NCI-H1694 (cell line): ENCODE measurements at places on chromosomes 7 and 10.

- DNase-seq: no peak
These were observed 6.7 kb downstream of the CPEB3 start for GRCh38 chr10:92284112-92284704.

DNA sequence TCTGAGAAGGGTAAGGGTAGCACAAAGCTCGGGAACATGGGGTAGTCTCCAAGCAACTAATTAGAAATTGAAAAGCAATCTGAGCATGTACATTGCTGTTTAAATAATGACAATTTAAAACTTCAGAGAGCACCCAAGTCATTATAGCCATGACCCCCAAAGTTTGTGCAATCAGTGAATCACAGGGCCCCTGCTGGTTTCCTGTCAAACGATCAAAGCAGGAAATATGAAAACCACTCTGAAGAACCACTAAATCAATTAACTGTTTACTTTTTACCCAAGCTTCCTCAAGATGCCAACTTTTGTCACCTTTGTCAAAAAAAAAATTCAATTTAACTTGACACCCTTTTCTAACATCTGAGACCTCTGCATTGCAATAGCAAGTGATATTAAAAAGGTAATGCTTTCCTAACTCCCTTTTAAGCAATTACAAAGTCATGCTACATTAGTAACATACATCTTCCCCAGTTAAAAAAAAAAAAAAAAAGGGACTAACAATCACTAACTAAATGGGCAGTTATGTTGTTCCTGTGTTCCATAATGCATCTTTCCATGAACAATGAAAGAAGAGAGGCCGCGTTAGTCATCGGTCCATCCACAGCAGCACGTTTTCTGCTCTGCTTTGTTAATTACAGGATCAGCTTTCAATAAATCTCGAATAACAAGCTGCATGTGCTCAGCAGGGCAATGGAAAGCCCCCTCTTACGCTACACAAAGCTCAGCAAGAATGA lies 80.6 kb downstream of the ETV1 start:
- DNase-seq: no peak

DNA sequence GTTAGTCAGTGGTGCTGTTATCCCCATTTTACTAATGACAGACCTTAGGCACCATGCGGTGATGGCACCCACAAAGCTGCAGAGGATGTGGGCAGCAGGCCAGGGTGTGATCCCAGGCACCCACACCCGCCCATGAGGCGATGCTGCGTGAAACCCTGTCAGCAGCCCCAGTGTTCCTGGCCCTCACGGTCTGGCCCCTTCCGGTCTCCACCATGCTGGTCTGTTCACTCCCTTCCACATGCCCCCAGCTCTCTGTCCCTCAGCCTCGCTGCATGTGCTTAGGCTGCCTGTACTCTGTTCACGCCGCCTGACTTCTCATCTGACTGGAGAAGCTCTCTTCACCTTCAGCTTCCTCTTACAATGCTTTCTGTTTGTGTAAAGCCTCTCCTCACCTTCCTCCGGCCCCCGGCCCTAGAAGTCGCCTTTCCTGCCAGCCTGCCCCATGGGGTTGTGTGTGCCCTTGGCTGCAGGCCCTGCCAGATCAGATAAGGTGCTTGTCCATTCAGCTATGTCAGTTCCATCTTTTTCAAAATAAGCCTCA lies 17.6 kb upstream of the ORAI2 start:
- DNase-seq: no peak

DNA sequence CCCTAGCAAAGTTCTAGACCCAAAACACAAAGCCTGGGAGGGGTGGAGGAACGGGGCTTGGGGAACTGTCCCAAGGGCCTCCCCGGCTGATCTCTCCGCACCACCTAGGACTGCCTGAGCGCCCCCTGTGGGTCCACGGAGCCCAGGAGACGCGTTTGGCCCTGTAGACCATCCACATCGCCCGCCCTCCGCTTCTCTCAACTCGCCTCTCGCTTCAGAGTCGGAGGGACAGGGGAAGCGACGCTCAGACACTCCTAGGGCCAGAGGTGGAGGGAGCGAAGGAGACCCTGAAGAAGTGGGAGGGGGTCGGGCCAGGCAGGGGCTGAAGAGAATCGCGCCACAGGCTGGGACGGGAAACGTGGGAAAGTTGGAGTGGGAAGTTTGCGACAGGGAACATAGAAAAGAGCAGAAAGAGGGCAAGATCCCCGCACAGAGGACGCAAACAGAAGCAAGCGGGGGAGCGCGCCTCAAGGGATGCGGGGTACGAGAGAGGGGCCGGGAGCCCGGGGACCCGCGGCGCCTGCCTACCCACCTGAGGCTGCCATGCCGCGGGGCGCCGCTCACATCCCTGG lies 378 bp downstream of the PIK3AP1 start:
- no peak for DNase-seq

DNA sequence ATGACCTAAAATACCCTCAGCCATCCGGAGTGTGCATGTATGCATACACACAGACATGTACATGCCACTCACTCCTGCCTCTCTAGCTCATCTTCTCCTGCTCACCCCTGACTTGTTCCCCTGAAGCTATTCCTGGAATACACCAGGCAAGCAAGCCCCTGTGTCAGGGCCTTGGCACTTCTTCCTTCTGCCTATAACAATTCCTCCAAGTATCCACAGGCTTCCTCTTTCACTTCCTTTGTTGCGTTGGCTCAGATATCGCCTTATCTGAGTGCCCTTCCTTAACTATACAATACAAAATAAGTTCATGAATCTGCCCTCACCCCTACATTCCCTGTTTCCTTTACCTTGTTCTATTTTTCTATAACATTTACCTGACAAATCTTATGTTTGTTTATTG lies 88.8 kb downstream of the NOD1 start:
- DNase-seq: no peak

DNA sequence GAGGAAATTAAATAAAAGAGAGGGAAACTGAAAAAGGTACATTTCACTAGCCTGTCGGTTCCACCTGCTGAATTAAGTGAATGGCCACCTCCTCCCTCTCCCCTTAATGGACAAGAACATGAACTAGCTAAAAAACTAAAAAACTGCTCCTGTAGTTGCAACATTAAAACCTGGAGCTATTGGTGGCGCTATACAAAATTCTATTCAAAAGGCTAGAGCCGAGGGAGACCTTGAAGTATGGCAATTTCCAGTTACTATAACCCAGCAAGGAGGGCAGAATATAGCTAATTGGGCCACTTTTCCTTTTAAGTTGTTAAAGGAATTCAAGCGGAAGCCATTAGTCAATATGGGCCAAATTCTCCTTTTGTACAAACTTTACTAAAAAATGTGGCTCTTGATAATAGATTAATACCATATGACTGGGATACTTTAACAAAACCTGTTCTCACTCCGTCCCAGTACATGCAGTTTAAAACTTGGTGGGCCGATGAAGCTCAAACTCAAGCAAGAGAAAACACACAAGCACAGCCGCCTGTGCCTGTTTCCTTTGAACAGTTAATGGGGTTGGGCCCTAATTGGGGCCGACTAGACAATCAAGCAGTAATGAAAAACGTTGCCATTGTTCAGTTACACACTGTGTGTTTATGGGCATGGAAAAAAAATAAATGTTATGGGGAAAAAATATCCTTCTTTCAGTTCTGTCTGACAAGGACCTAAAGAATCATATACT lies 6.5 kb upstream of the CHST3 start:
- DNase-seq: no peak

GRCh38 chr7:120793213-120793936 lies 64.6 kb downstream of the TSPAN12 start:
- DNase-seq: no peak

DNA sequence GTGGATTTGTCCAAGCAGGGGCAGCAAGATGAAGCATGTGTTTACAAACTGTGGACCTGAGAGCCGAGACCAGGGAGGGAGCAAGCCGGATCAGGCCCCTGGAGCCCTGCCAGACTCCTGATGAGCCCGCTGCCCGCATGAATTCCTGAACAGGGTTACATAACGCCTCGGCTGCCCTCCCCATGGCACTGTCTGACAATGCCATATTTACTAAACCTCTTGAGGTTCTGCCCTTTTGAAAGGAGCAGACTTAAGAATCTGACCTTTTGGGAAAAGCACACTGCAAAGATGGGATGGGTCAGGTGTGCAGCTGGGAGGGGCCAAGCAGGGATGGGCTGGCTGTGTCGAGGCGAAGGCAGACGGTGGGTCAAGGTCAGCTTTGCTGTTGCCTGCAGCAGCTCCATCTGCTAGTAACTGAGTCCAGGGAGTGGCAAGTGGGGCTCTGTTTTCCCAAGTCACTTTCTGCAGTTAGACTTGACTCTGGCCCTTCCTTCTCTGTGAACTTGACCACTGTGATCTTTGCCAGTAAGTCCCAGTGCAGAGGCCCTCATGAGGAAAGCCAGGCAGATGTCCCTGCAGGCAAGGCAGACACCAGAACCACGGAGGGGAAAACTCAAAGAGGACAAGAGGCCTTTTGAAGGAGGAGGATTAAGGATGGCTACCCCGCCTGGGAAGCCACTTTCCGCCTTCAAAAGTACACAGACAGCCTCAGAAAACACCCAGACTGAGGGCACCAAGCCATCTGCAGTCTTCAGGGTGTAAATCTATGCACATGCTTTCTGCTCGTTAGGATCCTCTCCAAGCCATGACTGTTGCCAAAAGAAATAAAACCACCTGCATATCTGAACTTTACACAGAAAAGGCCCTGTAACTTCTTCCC lies 175.8 kb downstream of the TNS3 start:
- DNase-seq: no peak

- no peak for DNase-seq
These were observed 385.7 kb upstream of the NRP1 start for GRCh38 chr10:33720161-33720560.

GRCh38 chr7:109898-110556 lies 82.3 kb upstream of the FAM20C start:
- DNase-seq: no peak

DNA sequence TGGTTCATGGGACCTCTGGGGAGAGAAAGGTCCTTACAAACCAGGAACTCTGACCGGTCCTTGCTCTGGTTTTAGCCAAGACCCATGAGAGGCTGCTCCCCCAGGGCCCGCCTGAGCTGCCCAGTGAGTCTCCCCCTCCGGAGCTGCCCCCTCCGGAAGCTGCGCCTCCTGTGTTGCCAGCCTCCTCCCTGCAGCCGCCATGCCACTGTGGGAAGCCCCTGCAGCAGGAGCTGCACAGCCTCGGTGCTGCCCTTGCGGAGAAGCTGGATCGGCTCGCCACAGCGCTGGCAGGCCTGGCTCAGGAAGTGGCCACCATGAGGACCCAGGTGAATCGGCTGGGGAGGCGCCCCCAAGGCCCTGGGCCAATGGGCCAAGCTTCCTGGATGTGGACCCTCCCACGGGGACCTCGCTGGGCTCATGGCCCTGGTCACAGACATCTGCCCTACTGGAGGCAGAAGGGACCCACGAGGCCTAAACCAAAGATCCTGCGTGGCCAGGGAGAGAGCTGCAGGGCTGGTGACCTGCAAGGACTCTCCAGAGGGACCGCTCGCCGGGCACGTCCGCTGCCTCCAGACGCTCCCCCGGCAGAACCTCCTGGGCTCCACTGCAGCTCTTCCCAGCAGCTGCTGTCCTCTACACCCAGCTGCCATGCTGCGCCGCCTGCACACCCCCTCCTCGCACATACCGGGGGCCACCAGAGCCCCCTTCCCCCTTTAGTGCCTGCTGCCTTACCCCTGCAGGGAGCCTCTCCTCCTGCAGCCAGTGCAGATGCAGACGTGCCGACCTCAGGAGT lies 40.1 kb downstream of the ZNF467 start:
- no peak for DNase-seq

DNA sequence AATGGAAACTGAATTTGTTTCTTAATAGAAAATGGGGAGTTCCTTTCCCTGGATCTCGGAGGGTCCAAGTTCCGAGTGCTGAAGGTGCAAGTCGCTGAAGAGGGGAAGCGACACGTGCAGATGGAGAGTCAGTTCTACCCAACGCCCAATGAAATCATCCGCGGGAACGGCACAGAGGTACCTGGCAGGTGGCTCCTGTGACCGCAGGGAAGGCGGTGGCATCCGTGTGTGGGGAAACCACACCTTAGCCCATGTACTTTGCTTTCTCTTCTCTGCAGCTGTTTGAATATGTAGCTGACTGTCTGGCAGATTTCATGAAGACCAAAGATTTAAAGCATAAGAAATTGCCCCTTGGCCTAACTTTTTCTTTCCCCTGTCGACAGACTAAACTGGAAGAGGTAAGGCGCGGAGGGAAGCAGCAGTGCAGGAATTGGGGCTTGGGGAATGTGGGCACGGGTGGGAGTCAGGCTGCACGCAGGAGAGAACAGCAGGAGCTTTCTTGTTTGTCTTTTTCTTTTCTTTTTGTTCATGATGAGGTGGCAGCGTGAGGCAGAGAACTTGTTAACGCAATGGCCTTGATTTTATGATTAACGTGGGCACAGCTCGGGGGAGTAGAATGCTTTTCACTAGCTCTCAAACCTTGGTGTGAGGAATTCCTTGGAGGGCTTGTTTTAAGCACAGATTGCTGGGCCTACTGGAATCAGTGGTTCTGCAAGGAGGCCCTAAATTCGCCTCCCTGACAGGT lies 12.8 kb downstream of the HKDC1 start:
- no peak for DNase-seq

- DNase-seq: no peak
These were observed 30.5 kb downstream of the KAT6B start for GRCh38 chr10:74856940-74857339.

GRCh38 chr7:13047061-13047460 lies 359.6 kb downstream of the ARL4A start:
- no peak for DNase-seq

DNA sequence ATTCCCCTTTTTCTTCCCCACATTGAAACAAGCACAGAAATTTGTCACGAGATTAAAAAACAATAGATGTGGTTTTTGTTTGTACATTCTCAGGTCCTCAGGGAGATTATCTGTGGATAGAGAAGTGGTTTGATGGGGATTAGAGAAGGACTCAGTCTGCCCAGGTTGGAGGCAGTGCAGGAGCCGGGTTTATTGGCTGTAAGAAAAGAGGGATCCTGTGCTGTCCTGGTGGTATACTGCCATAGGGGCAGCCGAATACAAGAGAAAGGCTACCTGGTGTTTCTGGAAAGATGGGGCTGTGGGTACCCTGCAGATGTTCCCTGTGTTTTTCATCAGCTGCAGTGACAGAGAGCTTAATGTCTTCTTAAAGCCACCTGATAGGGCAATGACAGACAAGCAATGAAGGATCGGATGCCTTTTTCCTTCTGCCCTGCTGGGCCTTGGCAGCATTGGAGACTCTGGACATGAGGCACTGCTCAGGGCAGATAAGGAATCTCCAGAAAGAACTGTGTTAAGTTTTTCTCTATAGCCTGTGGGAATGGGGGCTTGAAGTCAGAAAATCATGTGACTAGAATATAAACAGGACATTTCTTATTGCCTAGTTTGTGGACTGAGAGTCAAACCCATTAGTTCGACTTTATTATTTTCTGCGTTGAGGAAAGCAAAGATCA lies 18.1 kb upstream of the GPR141 start:
- DNase-seq: no peak

GRCh38 chr7:79876848-79877252 lies 257.8 kb upstream of the GNAI1 start:
- no peak for DNase-seq

DNA sequence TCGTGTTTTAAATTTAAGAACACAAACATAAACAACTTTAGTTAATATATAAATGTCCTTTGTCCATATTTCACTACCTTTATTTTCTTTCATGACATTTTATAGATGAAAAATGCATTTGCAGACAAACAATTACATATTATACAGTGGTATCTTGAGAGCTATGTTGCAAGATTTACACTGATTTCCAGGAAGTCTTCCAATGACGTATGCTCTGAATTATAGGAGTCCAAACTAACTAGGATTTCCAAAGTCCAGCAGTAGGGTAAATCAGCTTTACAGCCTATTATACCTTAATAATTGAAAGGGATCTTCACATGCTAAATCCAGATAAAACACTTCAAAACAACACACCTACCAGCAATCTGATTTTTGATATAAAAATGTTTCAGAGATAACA lies 69.4 kb downstream of the HYCC1 start:
- DNase-seq: no peak

GRCh38 chr7:80257756-80258155 lies 123.1 kb downstream of the GNAI1 start:
- DNase-seq: no peak
